Globus pallidus (tissue), 1 donor: ENCODE measurements at places on chromosomes 3 and 15.

- DNase-seq: no peak
Measured at GRCh38 chr3:125194849-125195601, 17.5 kb downstream of the SLC12A8 start.

GRCh38 chr15:64067564-64068030 lies 21.3 kb upstream of the DAPK2 start:
- DNase-seq: peak; percentile 65

DNA sequence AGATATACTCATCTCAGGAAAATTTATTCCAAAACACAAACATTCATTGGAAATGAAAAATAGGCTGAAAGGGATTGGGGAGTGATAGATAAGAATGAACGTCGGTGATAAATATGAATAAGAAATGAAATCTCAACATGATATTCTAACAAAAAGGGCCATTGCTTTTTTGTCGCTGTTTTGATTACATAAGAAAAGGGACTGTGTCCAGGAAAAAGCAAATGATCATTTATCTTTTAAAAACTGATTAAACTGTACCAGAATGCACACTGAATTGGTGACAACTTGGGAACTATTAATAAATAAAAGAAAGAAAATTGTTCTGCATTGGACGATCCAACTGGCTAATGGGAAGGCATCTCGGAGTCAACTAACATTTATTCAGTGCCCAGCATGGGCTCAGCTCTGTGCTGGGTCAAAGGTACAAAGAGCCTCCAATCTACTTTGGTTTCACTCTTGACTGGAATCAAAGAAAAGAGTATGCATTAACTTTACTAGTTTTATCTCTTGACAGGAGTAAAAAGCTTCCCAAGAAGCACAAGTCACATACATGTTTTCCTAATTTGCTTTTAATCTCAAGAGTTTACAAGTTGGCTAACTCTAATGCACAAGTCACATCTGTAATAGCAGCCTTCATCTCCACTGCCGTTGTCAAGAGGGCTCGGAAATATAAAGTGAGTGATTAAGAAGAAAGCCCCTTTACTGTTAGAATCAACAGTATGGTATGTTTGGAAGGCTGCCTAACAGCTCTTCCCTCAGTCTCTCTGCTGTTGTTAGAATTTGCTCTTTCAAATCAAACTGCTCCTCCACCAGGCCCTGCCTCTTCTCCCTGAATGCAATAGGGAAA lies 280.0 kb downstream of the IGSF11 start:
- no peak for DNase-seq

GRCh38 chr3:42535981-42536784 lies 33.7 kb downstream of the VIPR1 start:
- DNase-seq: no peak

GRCh38 chr3:72505539-72506405 lies 342.5 kb downstream of the SHQ1 start:
- no peak for DNase-seq

DNA sequence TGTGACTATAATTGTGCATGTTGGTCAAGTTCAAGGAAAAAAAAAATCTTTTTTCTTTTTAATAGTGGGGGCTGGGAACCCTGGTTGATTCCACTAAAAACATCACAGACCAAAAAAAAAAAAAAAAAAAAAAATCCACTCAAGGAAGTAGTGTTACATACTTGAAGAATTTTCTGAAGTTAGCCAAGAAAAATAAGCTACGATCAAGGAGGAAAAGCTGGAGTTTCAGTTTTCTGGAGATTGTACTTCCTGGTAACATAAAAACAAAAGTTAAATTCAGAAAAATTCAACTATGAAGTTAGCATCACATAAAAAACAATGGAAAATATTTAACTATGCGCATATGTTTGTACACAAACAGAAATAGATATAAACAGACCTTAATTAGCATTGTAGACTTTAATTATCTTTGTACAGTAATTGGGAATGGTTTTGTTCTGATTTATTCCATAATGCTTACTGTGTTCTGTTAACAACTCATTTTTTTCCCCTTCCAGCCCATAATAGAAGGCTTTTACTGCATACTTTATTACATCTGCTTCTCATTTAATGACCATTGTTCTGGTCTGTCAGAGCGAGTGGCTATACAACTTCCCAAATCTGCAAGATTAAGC lies 194.3 kb downstream of the RORA start:
- no peak for DNase-seq

- no peak for DNase-seq
Measured at GRCh38 chr3:57840473-57840872, 84.4 kb downstream of the SLMAP start.

- DNase-seq: no peak
Measured at GRCh38 chr3:67564973-67565372, 89.4 kb downstream of the SUCLG2 start.

DNA sequence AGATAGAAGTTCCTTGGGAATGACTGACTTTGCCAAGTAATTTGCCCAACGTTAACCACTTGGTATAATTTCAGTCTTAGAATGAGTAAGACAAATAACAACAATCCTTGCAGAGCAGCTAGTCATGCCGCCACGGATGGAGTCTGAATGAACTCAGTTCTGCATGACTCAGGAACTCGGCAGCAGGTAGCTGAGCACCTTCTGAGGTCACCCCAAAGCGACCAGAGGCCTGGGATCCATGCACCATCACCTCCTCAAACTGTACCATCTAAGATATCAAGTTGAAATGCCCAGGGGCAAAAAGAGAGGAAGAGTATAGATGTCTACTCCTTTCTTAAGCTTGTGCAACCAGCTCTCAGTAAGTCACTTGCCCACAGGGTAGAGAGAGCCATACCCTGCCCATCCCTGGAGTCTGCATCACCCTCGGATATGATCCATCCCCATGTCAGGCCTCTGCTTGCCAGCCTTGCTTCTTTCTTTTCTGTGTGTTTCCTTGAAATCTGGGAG lies 8.5 kb upstream of the CDCP1 start:
- DNase-seq: no peak

GRCh38 chr15:75672646-75673425 lies 25.1 kb downstream of the SNX33 start:
- no peak for DNase-seq

DNA sequence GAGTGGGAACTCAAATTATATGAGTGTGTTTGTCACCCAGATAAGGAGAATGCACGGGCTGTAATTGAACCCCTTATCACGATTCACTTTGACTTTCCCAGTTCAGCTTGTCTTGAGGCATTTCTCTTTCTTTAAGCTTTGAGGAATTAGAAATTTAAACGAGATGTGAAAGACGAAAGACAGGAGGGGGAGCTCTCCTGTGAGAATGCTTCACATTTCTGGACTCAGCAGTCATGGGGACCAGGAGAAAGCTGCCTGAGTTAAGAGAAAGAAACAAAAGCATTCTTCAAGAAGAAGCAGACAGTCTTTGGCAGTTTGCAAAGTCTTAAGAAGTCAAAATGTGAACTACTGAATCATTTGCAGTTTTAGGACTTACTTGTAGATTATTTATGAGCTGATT lies 205.6 kb downstream of the NECTIN3 start:
- DNase-seq: peak; percentile 24

- DNase-seq: no peak
Measured at GRCh38 chr15:56077081-56077480, 83.7 kb upstream of the NEDD4 start.

GRCh38 chr3:106029954-106030626 lies 161.3 kb upstream of the CBLB start:
- DNase-seq: no peak

DNA sequence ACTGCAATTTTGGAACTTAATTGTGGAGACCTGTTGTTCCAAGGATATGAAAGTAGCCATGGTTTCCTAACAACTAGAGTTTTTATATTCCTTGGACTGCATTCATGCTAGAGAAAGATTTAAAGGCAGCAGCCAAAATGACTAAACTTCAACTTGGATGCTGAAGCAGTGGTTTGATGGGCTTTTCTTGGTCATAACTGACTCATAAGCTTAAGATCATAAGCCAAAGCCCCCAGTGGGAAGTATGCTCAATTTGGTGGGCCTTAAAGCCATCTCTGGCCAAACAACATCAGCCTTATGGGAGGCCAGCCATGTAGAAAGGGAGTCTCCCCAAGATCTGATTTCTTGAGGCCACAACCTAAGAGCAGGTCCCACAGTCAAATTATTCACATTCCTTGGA lies 80.2 kb downstream of the ZNF280D start:
- no peak for DNase-seq

DNA sequence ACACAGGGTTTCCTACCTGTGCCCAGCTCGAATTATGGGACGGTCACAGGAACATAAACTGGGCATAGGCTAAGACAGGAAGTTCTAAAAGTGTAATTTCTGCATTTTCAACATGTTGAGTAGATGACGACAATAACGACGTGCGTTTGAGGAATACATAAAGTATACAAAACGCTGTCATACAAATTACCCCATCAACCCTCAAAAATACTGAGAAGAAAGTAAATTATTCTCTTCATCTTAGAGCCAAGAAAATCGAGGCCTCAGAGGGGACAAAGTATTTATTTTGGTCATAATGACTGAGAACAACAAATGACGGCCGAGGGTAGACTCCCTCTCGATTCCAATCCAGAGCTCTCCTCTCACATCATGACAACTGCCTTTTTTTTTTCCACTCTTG lies 60.8 kb downstream of the RUBCN start:
- no peak for DNase-seq

GRCh38 chr3:180600473-180600872 lies 1.5 kb upstream of the TTC14 start:
- no peak for DNase-seq

GRCh38 chr3:41854956-41855355 lies 106.9 kb downstream of the ULK4 start:
- no peak for DNase-seq

DNA sequence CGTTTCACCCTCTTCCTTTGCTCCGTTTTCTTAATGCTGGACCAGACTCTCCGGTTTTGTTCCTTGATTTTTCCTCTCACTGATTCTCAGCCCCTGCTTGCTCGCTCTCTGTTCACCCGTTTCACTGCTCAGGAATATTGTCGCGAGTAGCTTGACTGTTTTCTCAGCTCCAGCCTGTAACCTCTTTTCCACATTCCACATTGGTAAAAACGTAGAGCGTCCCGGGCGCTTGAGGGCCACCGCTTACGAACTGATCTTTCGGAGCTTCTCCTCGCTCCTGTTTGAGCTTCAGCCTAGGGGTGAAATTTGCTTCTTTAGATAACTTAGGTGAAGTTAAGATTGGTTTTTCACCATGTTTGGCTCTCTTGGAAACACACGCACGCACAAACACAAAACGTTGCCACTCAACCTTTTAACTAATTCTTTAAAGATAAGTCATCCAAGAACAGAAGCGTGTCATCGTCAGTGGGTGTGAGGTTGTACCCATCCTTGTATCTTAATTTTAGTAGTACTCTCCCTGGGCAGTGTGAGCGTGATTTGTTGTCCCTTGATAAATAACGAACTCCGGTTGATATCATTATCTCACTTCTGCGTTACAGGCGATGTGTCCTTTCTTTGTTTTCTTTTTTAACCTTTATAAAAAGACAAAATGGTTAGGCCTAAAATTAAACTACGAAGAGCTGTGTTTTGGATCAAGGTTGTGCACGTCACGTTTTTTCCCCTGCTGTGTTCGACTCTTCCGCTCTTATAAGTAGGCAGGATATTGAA lies 1.0 kb downstream of the PAK2 start:
- peak; percentile 50 for DNase-seq

GRCh38 chr15:64459066-64459781 lies 1.2 kb upstream of the ZNF609 start:
- no peak for DNase-seq

- DNase-seq: peak; percentile 23
Measured at GRCh38 chr3:42369304-42369703, 41.1 kb downstream of the LYZL4 start.

DNA sequence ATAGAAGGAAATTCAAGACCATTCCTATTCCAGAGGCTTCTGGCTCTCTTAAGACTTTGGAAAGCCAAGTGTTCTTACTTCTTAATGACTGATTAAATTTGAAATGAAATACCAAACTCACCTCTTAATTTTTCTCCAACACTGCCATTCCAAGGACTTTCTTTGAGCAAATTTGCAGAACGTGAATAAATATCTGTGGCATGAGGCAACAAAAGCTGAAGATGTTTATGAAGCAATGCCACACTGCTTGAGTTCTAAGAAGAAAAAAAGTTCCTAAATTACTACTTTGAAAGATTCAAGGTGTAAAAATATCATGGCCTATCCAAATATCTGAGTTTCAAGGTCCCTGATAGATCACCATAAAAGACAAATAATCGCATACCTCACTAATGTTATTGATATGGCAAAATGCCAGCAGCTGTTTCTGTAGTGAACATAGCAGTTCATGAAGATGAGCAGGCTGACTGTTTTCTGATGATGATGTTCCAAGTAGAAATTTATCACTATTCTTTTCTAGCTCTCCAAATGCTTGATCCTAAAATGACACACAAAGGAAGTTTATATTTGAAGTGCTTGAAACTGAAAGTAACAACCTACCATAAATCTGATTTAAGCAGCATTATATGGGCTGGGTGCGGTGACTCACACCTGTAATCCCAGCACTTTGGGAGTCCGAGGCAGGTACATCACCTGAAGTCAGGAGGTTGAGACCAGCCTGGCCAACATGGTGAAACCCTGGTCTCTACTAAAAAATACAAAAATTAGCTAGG lies 104.4 kb downstream of the HERC1 start:
- DNase-seq: no peak

DNA sequence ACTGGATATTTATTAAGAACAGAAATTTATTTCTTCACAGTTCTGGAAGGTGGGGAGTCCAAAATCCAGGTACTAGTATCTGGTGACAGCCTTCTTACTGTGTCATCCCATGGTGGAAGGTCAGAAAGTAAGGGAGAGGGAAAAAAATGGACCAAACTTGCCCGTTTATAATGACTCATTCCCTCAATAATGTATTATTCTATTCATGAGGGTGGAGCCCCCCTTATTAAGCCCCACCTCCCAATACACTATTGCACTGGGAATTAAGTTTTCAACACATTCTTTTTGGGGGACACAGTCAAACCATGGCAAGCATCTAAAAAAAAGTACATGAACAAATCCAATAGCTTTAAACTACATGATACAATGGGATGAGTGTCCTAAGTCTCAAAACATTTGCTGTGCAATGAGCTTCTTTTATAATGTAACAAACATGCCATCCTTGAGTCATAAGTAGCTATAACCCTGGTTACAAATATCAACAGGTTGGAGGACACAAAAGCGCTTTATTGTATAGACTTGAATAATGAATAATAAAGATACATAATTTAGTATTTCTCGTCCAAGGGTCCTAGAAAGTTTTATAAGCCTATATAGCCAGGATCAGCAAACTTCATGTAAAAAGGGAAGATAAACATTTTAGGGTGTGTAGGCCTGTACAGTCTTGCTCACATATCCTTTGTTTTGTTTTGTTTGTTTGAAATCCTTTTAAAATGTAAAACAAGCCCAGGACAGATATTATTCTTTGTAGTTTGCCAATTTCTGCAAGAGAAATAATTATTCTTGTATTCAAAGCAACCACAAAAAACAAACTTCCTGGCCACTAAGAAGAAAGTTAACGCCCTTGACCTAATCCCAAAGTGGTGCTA lies 160.6 kb upstream of the RAP2B start:
- no peak for DNase-seq

- no peak for DNase-seq
Measured at GRCh38 chr3:193821151-193821668, 228.2 kb downstream of the OPA1 start.
